ENCODE measurements at places on chromosomes 7 and 10. TPM values are rescaled to one million over a fixed set of nuclear protein-coding genes. Genes with fewer than 3 reads are reported as not detected.

C10orf67 gene
- not detected for total RNA-seq

PON3 gene
- total RNA-seq, result 1.2 TPM

IDI2 gene
- not detected for total RNA-seq

PCBD1 gene
- total RNA-seq, result 122 TPM

ZNF775 gene
- total RNA-seq, result 14.7 TPM

GPER1 gene
- total RNA-seq, result 2.9 TPM

NYAP1 gene
- total RNA-seq, result 4.0 TPM

GRCh38 chr7:135184254-135184841 is 13.8 kb upstream of the CYREN start:
- no peak for DNase-seq

DNA sequence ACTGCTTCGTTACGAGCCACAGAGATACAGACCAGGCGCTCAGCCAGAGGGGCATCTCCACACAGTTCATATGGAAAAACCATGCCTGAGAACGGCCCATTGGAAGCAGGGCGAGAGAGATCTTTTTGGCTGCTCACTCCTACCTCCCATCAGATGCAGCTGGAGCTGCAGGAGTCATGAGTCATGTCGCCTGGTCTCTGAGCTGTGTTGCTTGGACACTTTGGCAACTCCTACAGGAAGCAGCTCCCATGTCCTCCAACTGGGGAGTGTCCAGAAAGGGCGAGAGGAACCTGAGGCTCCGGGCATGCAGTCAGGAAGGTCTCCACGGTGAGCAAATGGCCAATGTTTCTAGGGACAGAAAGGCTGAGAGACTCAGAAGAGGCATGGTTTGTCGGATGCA is 24.9 kb downstream of the INSIG1 start:
- no peak for DNase-seq

- DNase-seq, result no peak
These were observed 3.5 kb upstream of the MYOZ1 start for GRCh38 chr10:73644767-73645166.

- DNase-seq, result no peak
These were observed 176.5 kb downstream of the SUGCT start for GRCh38 chr7:40311307-40311706.

- DNase-seq, result no peak
These were observed 640.2 kb downstream of the ARL4A start for GRCh38 chr7:13327669-13328068.

GRCh38 chr10:846126-846685 is 85.3 kb downstream of the LARP4B start:
- DNase-seq, result no peak

DNA sequence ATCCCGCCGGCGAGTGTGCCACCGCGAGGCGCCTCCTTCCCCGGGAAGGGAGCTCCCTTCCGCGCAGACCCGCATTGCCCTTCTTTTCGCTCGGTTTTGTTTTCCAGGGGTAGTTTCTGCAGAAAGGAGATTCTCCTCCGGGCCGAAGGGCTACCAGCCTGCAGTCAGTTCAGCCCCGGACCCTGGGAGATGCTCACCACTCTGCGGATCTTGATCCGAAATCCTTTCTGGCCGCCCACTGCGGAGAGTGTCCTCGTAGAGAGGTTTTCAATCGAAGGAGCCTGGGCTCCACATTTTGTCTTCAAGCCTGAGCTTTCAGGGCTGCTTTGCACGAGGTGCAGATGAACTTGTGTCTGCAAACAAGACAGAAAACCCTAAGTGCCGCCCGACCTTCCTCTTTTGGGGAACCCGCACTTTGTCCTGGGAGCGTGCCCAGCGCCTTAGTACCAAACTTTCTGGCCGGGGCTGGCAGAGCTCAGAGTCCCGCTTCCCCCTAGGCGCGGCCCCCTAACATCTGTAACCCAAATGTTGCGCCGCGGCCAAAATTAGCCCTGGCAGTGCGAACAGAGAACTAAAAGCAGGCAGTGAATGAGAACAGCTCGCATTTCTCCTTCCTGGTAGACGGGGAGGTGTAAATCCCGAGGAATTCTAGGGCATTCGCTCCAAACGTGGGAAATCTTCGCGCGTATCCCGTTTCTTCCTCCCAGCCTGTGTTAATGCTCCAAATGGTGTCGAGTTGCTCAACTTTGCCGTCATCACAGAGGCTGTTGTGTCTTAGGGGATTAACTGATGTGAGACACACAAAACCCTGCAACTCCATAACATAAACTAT is 6.7 kb upstream of the EN2 start:
- DNase-seq, result no peak

DNA sequence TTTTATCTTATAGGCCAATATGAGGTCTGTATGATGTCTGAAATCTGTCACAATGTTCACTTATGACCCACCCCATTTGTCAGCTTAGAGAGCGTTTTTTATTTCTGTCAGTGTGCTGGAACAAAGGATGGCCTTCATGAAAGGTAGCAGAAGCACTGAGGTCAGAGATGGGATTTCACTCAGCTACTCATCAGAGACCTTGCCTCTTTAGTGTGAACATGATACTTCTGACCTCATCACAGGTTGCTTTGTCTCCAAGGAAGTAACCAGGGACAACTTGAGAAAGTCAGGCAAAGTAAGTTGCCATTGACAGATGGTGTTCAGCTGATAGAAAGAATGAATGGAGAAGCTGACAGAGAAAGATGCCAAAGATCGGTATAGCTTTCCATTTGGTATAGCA is 16.3 kb downstream of the YAE1 start:
- DNase-seq, result no peak

GRCh38 chr10:72353965-72354355 is 759 bp downstream of the DNAJB12 start:
- DNase-seq, result no peak

GRCh38 chr7:30995536-30995935 is 31.8 kb downstream of the GHRHR start:
- no peak for DNase-seq

DNA sequence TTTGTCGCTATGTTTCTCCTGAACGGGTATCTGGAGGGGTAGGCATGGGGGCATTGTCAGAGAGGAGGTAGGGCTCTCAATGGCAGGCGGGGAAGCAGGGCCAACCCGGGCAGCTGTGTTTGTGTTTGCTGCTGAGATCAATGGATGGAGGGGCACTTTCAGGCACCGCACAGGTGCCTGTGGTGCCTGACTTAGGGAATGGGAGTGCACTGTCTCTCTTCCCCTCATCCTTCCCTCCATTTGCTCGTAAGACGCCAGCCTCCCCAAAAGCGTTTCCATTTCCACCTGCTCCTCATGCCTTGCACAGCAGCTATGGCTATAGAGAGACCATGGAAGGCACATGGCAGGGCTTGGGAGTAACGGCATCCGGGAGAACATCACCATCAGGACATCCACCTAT is 615.9 kb upstream of the FOXK1 start:
- DNase-seq, result no peak

DNA sequence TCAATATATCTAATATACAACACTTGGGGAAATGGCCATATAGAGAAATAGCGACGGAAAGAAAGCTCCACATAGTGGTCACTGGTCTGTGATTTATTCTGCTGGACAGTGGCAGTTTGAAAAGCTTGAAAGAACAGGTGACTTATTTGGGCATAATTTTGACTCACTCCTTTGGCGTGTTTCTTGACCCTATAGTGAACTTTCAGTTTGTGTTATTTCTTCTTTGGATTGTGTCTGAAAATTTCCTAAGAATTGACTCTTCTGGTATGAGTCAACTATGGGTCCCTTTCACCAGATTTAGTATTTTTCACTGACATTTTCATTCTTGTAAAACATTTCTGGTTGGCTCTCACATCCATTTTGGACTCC is 25.8 kb upstream of the IMMP2L start:
- DNase-seq, result no peak

DNA sequence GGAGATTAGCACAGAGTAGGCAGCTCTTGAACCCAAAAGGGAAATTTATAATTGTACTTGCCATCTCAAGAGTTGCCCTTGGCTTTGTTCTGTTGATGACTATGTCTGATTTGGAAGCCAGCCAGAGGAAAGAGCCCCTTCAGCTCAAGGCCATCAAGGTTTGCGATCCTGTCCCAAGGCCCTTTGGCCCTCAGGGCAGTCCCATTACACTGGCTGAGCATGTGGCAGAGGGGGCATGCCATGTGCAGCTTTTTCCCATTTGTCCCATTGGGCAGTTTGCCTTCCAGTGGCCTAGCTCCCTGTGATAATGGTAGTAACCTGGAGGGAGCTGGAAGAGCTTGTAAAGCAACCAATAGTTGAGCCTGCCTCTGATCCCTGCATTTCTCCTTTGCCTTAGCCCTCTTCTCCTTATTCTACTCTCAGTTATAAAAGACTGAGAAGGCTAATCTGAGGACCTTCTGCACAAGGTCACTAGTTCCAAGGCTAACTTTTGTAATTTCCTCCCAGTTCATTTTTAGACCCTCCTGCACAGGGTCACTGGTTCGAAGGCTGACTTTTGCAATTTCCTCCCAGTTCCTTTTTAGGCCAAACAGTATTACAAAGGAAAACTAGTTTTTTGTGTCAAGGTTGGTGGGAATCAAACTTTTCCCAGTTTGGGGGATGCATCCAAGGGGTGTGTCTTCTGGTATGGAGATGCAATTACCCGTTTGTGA is 31.0 kb upstream of the ARHGAP12 start:
- DNase-seq, result no peak

- DNase-seq, result no peak
These were observed 38.1 kb downstream of the GNAT3 start for GRCh38 chr7:80473751-80474150.

- no peak for DNase-seq
These were observed 26.5 kb downstream of the GTF2IRD1 start for GRCh38 chr7:74479961-74480829.

GRCh38 chr7:131413711-131414110 is 86.0 kb downstream of the MKLN1 start:
- DNase-seq, result no peak

DNA sequence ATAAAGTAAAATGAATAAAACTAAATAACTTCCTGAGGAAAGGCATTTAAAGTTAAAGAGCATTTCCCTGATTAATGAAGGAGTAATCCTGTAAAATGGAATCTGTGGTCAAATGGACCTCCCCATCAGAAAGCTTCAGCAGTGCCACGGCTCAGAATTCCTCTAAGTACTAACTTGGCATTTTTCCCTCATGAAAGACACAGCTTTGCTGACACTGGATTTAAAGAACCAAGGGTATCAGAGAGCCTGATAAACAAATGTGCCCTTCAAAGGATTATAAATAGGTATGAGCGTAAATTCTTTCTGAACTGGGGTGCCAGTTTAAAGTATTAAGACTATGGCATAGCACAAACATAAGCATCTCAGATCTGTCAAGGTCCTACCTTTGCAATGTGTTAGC is 24.2 kb upstream of the RNF148 start:
- no peak for DNase-seq

DNA sequence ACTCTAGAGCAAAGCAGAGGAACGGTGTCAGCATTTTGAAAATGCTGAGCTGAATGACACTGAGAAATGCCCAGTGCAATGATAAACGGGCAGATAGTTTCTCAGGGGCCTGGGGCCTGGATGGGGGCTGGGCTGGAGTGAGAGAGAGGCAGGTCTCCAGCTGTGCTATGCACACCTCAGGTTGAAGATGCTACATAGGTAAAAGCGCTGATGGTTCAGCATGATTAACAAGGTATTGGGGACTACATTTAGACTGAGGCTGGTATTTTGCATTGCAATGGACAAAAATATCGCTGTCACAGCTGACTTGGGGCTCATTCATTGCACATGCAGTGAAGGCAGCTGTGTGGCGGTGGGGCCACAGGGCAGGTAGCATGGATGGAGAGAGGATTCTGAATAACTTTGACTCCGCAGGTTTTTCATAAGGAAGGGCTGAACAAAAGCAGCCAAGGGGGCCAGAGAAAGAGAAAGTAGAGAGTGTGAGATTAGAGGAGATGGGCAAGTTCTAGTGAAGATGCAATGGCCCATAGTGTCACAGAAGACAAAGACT is 290.8 kb upstream of the ZNF32 start:
- no peak for DNase-seq

DNA sequence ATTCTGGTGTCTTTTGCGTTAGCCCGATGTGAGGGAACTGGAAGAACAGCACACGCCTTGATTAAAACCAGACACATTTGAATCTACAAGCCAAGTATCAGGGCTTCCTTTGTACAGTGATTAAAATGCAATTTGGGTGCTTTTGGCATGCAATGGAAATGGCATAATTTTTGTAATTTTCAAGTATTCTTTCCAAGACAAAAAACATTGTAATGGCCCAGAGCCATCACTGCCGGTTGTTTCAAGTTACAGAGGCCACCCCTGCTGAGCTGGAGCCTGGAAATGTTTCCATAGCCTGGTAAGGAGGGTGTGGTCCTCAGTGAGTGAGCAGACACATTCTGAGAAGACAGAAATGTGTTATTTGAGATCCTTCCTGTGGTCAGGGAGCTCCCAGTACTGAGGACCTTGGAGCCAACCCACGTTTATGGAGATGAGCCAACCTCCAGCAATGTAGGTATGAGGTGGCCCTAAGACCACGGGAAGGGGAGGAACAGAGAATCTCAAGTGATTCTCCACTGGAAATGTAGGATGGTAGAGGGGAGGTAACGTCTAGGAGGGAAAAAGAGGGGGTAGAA is 20.9 kb downstream of the TEX36 start:
- DNase-seq, result no peak

GRCh38 chr10:77531441-77532001 is 106.1 kb downstream of the KCNMA1 start:
- DNase-seq, result peak; percentile 87

DNA sequence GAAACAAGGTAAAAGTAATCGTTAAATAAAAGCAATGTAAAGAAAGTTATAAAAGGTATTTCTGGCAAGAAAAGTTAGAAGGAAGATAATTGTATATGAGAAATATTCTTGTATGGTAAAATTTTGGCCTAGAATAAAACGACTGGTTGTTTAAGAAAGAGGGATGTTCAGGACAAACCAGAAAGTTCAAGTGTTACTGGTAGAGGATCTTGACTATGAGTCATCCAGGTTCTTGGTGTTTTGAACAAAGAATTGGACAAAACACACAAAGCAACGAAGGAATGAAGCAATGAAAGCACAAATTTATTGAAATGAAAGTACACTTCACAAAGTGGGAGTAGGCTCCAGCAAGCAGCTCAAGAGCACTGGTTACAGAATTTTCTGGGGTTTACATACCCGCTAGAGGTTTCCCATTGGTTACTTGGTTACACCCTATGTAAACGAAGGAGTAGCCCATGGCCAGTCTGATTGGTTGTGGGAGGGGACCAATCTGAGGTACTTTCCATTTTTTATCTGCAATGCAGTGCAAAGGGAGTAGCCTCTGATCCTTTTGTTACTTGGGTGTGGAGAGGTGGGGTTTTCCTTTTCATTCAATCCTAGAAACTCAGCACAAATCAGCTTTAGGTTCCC is 22.4 kb upstream of the GARS1 start:
- no peak for DNase-seq

- no peak for DNase-seq
These were observed 212.1 kb upstream of the KLF14 start for GRCh38 chr7:130946114-130946513.

DNA sequence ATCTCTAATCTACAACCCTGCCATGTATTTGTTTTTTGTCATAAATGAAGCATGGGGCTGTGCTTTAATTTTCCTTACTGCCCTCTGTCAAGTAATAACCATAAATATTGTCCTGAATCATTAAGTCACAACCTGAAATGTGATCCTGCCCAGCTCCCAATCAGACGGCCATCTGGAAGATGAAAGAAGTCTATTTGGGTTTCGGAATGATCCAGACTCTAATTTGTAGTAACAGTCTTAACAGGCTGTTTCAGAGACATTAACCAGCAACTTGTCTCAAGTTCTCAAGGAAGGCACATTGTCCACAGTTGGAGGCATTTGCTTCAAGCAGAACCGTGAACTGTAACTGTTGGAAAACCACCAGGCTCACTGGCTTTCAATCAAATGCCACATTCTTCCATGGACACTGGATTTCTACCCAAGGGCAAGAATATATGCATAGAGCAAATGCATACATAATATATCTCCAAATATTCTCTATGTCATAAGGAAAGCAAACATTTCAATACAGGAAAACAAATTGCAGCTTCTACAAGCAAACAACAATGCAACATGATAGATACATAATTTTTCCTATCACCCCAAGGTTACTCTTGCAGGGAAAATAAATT is 405.2 kb upstream of the NPVF start:
- no peak for DNase-seq

All from Panc1 (cell line).